ENCODE measurements at places on chromosomes 16 and 17.

DNA sequence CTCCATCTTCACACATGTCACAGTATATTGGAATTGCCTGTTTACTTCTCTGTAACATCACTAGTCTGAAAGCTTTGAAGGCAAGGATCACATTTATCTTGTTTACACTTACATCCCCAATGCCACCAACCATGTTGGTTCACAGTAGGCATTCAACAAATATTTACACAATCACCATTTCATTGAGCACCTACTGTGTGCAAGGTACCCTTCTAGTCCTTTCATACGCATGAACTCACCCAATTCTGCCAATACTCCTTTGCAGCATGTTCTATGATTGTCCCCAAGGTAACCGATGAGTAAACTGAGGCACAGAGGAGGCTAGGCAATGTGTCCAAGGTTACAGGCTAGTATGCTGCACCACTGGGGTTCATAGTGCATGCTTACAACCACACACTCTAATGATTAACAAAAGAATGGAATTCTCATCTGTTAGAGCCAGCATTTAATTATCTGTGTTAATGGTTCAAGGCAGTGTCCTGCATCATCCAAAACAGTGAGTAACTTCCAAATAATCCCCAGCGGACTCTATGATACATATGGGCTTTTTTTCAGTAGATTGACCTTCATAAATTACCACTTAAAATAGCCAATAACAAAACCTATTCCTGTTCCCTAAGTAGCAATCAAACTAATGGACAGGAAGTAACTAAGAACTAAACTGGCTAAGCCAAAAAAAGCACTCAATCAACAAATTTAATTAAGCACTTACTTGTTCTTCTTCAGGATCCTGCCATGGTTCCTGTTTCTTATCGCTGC, 364.5 kb upstream of the XYLT1 start:
- no peak for DNase-seq

DNA sequence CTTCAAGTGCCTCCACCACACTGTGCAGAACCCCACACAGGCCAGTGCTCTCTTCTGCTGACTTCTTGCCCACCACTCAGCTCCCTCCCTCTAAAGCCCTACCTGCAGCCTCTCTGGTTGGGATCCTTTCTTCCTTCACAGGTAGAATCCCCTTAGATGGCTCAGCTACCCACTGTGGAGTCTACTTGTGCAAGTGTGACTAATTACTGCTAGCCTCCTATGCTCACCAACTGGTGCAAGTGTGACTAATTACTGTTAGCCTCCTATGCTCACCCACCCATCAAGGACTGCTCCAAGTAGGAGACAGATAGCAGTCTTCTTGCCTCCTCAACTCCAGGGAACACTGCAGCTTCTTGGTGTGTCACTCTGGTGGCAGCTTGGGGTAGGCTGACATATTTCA, 43.6 kb downstream of the TEX14 start:
- DNase-seq: no peak

- no peak for DNase-seq
These were observed 18.6 kb downstream of the GRIN2C start for GRCh38 chr17:74840989-74841666.

GRCh38 chr17:74340470-74341023, 14.5 kb downstream of the KIF19 start:
- no peak for DNase-seq

DNA sequence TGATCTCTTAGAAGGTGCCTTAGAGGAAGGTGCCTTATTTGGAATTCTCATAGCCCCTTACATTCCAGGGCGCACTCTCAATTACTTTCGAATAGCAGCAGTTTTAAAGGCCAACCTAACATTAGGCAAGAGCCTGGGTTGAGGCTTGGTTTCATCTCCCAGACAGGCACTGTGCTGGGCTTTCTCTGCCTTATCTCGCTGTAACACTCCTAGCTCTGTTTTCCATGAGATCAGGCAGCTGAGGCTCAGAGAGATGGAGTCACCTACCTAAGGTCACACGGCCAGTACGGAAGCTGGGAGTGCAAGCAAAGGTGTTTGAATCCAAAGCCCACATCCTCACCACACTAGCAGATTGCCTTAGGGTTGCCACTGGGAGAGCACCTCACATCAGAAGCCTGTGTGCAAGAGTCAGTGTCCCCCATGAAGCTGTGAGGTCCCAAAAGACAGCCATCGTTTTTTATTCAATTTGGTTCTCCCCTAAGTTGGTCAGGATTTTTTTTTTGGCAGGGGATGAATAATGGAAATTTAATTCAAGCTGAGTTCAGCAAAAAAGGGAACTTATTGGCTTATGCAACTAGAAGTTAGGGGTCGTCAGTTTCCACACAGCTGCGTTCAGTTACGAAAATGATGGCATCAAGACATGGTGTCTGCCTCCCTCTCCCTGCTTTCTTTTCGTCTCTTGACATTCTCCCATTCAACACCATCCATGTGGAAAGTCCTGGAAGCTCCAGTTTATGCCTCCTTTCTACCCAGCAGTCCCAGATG, 206.4 kb downstream of the KATNIP start:
- DNase-seq: no peak

DNA sequence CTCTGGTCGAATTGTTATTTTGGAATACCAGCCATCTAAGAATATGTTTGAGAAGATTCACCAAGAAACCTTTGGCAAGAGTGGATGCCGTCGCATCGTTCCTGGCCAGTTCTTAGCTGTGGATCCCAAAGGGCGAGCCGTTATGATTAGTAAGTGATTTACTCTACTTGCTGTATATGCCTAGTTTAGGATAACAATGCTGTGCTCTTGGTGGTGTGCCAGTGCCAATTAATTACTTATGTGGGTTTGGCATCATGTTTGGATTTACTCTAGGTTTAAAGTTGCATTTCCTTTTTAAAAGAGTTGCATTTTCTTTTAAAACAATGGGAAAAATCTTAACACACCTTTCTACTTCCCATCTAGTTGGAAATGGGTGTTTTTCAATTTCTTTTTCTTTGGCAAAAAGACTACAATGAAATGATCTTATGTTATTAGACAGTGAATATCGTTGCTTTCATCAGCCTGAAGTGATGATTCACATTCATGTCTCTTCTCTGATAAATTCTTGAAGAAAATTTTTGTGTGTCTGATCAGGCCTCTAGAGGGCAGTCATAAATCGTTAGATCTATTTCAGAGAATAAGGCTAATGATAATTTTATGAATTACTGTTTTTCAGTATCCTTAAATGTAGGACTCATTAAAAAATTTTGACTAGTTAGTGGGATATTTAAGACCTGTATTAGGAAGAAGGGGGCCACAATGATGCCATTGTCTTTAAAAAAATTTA, 5.6 kb downstream of the SF3B3 start:
- peak; percentile 59 for DNase-seq

GRCh38 chr17:17959520-17960361, 12.5 kb downstream of the TOM1L2 start:
- peak; percentile 49 for DNase-seq

GRCh38 chr17:38598536-38598935, 7.2 kb downstream of the SRCIN1 start:
- no peak for DNase-seq

DNA sequence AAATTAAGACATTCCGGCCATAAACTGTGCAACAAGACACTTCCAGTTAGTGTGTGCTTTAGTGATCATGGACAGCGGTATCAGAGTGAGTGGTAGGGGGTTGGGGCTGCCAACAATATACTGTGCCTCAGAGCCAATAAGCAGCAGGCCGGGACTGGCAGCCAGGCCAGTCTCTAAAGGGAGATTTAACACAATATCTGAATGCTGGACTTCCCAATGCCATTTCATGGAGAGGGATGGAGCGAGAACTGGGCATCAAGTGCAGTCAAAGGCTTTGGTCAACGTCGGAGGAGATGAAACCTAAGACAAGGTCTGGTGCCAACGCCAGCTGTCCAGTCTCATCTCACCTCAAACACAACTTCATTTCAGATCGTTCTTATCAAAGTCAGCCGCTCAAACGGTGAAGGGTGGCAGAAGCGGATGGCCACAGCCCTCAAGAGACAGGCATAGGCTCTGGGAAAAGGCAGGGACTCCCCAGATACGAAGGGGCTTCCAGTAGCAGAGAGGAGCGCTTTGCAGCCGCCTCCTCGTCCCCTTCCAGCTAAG, 935 bp downstream of the USP32 start:
- no peak for DNase-seq

DNA sequence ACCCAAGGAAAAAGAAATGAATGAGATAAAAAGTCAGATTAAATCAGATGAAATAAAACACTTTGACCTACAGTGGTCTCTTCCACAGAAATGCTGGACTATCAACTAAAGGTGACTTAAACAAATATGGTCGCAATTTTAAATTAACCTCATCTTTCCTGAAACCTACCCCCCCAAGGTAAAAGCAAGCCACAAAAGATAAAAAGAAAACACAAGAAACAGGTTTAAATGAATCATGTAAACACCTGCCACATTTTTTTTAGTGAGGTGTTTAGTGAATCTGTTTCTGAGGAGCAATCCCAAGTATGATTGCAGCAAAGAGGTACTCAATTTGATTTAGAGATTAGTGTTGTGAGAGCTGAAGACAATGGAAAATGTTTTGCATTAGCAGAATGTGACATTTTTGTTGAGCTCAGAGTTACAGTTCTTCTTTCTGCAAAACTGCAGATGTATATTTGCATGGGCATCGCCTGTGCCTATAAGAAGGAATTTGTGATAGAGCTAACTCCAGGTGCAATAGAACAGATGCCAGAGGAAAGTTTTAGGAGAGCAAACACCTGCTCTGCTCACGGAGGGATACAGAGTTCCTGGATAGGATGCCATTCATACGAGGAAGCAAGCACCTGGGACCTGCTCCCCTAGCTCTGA, 3.4 kb upstream of the MMD start:
- no peak for DNase-seq

DNA sequence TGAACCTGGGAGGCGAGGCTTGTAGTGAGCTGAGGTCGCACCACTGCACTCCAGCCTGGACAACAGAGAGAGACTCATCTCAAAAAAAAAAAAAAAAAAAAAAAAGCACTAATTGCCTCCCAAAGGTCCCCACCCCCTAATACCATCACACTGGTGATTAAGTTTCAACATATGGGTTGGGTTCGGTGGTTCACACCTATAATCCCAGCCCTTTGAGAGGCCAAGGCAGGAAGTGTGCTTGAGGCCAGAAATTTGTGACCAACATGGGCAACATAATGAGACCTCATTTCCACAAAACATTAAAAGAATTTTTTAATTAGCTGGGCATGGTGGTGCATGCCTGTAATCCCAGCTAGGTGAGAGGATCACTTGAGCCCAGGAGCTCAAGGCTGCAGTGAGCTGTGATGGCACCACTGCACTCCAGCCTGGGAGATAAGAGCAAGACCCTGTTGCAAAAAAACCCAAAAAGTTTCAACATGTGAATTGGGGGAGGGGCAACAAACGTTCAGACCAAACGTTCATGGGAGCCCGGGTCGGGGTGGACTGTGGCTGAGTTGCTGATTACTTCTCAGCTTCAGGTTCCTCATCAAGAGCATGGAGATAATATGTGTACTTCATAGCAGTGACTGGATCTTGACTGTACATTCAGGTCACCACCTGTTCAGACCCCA, 62.1 kb upstream of the NOL11 start:
- no peak for DNase-seq

- DNase-seq: no peak
These were observed 6.7 kb upstream of the LHX1 start for GRCh38 chr17:36930583-36930900.

DNA sequence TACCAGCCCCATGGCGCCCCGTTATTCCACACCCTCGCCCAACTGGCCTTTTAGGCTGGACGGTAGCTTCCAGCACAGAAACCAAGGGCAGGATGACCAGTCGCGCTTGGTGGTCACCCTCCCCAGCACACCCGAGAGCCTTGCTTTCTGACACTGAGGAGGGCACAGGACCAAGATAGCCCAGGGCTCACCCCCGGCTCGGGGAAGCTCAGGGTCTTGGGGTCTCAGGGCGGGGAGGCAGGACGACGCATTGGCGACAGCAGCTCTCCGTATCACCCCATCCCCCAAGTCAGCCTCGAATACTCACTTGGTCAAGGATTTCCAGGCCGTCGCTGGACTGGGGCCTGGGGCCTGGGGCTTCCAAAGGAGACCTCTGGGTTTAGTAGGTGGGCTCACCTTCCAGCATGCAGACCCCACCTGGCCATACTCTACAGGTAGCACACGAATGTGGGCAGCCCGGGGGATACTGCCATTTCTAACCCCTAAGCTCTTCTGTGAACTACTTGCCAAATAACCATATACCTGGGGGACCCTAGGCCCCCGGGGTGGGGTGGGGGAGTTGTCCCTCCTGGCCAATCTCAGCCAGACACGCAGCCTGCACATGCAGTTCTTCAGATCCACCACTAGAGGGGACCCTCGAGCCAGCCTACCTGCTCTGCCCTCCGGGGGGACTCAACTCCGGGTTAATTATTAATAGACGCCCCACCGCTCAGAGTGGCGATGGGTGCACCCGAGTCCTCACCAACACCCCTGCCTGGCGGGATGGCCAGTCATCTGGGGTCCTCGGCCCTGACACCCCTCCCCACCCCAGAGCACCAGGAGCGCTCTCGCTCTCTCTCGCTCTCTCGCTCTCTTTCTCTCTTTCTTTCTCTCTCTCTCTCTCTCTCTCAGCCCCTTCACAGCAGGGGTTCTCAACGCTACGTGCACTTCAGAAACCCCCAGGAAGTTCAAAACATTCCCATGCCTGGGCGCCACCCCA, 30.0 kb downstream of the TBC1D16 start:
- peak; percentile 67 for DNase-seq

DNA sequence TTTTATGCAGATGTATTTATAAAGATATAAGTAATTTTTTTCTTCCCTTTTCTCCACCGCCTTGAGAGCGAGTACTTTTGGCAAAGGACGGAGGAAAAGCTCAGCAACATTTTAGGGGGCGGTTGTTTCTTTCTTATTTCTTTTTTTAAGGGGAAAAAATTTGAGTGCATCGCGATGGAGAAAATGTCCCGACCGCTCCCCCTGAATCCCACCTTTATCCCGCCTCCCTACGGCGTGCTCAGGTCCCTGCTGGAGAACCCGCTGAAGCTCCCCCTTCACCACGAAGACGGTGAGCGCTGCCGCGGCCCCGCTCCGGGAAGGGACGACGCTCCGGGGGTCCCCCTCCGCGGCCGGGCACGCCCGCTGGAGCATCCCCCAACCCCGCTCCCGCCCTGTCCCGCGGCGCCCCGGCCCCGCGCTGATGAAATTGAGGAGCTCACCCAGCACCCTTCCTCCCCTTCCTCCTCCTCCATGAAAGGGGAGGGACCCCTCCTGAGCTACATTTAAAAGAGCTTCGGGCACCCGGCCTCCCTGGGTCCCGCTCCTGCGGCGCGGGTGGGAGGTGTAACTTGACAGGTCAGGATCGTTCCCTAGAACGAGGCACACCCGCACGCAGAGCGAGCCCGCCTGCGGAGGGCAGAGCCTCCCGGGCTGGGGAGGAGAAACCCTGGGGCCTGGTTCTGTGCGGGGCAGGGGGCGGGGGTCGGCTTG, 706 bp downstream of the HLF start:
- no peak for DNase-seq

DNA sequence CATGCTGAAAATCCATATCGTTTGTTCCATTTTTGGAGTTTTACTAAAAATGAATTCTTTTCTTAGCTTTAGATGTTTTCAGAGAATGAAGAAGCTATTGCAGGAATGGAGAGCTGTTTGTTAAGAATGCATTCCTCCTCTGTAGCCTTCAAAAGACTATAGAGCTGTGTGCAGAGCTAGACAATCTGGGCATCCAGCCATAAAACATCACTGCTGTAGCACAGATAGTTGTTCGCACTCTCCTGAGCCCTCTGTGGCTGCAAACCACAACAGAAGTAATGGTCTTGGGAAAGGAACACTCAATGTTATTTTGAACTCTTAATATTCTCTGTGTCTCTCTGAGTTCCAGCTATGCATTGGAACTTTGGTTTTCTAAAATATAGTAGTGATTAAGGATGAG, 4.9 kb downstream of the TNRC6C start:
- DNase-seq: peak; percentile 67

- DNase-seq: no peak
These were observed 62.5 kb downstream of the N4BP1 start for GRCh38 chr16:48547530-48547929.

GRCh38 chr17:28807925-28808634, 34.5 kb downstream of the FAM222B start:
- DNase-seq: no peak
